ENCODE measurements at places on chromosomes 5 and 9. TPM values are rescaled to one million over a fixed set of nuclear protein-coding genes. Genes with fewer than 3 reads are reported as not detected.

The ACSL6 gene
- 0.34 TPM for total RNA-seq

The SLC28A3 gene
- total RNA-seq: not detected

The CMYA5 gene
- 0.21 TPM for total RNA-seq

The ANKRD31 gene
- 0.32 TPM for total RNA-seq

The SLC34A3 gene
- total RNA-seq: not detected

The ENTREP1 gene
- total RNA-seq: 0.13 TPM

The SHOC1 gene
- total RNA-seq: 0.08 TPM

The SLC27A6 gene
- total RNA-seq: 0.26 TPM

The ADAMTS19 gene
- 0.13 TPM for total RNA-seq

The PCDHB15 gene
- 2.7 TPM for total RNA-seq

The SERINC5 gene
- 3.1 TPM for total RNA-seq

The SPINK4 gene
- total RNA-seq: not detected

The NTRK2 gene
- total RNA-seq: 0.64 TPM

The BAAT gene
- total RNA-seq: 0.08 TPM

The EPB41L4B gene
- 0.45 TPM for total RNA-seq
